Common myeloid progenitor, CD34-positive (primary cell): ENCODE measurements at places on chromosomes 2 and 18.

- no peak for DNase-seq
- no peaks in the 10 kb centered on the region for H3K36me3 ChIP-seq
- H3K4me3 ChIP-seq, result no peak overlapping the region
- H3K27ac ChIP-seq, result no peak overlapping the region
Observed at GRCh38 chr2:99545604-99546003, 55.8 kb upstream of the REV1 start.

DNA sequence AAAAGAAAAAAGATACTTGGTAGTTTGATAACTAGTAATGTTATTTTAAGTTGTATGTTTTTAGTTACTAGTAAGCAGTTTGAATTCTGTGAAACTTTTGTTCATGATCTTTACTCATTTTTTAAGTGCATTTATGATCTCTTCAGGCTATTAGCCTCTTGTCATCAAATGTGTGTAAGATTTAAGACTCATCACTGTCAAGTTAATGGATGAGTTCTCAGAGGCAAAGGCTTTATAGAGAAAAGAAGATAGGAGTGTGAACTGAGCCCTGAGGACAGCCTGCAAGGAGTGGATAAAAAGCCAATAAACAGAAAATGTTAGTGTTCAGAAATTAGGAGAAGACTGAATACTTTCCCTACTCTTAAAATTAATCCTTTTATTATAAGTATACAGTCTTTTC, 13.5 kb downstream of the NDUFV2 start:
- H3K36me3 ChIP-seq, result peaks cover 2% of the 10 kb centered on the region
- H3K27ac ChIP-seq, result peak overlapping the region; percentile 80
- no peak overlapping the region for H3K4me3 ChIP-seq
- H3K27me3 ChIP-seq, result no peaks in the 10 kb centered on the region
- DNase-seq, result no peak
- H3K4me1 ChIP-seq, result peaks cover 69% of the 10 kb centered on the region

DNA sequence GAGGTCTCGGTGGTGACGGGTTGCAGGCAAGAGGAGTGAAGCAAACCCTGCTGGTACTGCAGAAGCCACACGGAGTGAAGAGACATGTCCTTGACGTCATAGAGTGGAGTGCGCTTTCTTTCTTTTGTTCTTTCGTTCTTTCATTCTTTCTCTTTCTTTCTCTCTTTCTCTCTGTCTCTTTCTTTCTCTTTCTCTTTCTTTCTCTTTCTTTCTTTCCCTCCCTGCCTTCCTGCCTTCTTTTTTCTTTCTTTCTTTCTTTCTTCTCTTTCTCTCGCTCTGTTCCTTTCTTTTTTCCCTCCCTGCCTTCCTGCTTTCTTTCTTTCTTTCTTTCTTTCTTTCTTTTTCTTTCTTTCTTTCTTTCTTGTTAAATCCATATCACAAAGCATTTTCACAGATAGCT, 39.2 kb downstream of the LRRFIP1 start:
- H3K27me3 ChIP-seq, result peaks cover 2% of the 10 kb centered on the region
- no peak overlapping the region for H3K27ac ChIP-seq
- no peak overlapping the region for H3K4me3 ChIP-seq

GRCh38 chr2:128466776-128467175, 148.1 kb upstream of the HS6ST1 start:
- H3K4me1 ChIP-seq, result no peaks in the 10 kb centered on the region
- no peak for DNase-seq
- no peaks in the 10 kb centered on the region for H3K36me3 ChIP-seq
- H3K27ac ChIP-seq, result no peak overlapping the region
- no peaks in the 10 kb centered on the region for H3K27me3 ChIP-seq

DNA sequence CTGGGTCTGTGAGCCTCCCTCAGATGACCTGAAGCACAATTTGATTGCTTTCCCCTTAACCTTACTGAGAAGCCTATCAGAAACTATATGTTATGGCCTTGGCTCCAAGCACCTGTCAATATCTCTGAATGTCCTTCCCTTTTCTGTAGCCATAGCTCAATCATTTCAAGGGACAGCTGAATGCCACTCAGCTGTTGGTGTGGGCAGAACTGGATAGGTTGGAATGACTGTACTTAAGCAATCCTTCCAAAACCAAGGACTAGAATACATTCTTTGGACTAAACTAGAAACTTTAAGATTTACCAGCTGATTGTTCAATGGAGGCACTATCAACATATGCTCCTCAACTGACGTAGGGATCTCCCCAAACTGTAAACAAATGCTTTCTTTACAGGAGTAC, 159.4 kb downstream of the THADA start:
- H3K27me3 ChIP-seq, result no peaks in the 10 kb centered on the region
- H3K4me3 ChIP-seq, result no peak overlapping the region
- no peak overlapping the region for H3K27ac ChIP-seq
- peaks cover 5% of the 10 kb centered on the region for H3K4me1 ChIP-seq
- peaks cover 8% of the 10 kb centered on the region for H3K36me3 ChIP-seq

DNA sequence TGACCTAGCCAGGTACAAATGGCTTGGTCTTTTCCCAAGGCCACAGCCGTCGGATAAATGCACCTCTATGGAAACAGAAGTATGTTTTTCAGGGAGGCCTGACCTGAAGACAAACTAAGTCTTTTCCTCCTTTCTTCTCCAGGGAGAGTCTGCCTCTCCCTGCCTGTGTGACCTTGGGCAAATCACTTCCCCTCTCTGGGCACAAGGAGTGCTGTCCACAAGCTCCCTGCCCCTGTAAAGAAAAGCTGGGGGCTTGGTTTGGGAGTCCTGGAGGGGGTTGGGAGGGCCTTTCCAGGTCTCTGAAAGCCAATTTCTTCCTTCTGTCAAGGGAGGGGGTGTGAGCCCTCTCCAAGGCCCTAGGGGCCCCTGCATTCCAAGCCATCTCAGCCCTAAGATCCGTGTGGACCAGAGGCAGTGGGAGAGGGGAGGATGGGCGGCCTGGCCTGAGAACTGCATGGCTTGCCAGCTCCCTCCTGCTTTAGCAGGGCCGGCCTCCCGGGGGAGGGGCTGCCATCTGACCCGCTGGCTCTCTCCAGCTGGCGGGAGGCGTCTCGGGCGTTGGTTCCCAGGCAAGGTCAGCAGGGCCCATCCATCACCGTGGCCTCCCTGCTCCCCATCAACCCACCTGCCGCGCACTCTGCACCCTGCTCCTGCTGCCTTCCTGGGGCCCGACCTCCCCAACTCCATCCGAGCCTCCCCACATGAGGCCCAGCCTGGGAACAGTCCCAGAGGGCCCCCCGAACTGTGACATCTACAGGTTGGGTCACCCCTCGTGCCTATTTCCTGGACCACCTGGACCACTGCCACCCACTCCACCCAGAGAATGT, 61.4 kb downstream of the SMAD7 start:
- H3K4me3 ChIP-seq, result no peak overlapping the region
- DNase-seq, result no peak
- H3K27ac ChIP-seq, result no peak overlapping the region
- H3K4me1 ChIP-seq, result no peaks in the 10 kb centered on the region
- no peaks in the 10 kb centered on the region for H3K36me3 ChIP-seq
- H3K27me3 ChIP-seq, result no peaks in the 10 kb centered on the region

- H3K27ac ChIP-seq, result no peak overlapping the region
- H3K4me1 ChIP-seq, result no peaks in the 10 kb centered on the region
Observed at GRCh38 chr2:55150834-55151233, 81.3 kb downstream of the CLHC1 start.

GRCh38 chr18:49499046-49499637, 12.1 kb upstream of the C18orf32 start:
- H3K36me3 ChIP-seq, result no peaks in the 10 kb centered on the region
- DNase-seq, result no peak
- no peak overlapping the region for H3K4me3 ChIP-seq
- H3K27ac ChIP-seq, result no peak overlapping the region

DNA sequence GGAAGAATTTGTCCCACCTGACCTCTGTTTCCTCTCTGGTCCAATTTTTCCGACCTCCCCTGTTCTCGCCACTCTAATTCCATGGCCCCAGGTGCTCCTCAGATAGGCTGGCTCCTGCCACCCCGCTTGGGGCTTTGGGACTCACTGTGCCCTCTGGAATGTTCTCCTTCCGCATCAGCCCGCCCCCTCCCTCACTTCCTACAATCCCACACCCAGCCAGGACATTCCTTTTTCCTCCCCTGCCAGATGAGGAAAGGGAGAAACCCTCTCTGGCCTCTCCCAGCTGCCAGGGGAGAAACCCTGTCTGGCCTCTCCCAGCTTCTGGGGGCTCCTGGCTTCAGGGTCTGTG, 3.1 kb upstream of the OR6B2 start:
- H3K4me1 ChIP-seq, result no peaks in the 10 kb centered on the region
- no peak overlapping the region for H3K27ac ChIP-seq
- H3K27me3 ChIP-seq, result peaks cover 12% of the 10 kb centered on the region
- no peaks in the 10 kb centered on the region for H3K36me3 ChIP-seq
- no peak overlapping the region for H3K4me3 ChIP-seq

- H3K27ac ChIP-seq, result no peak overlapping the region
- H3K27me3 ChIP-seq, result no peaks in the 10 kb centered on the region
- no peak overlapping the region for H3K4me3 ChIP-seq
Observed at GRCh38 chr18:23225503-23225902, 90.2 kb downstream of the CABLES1 start.

DNA sequence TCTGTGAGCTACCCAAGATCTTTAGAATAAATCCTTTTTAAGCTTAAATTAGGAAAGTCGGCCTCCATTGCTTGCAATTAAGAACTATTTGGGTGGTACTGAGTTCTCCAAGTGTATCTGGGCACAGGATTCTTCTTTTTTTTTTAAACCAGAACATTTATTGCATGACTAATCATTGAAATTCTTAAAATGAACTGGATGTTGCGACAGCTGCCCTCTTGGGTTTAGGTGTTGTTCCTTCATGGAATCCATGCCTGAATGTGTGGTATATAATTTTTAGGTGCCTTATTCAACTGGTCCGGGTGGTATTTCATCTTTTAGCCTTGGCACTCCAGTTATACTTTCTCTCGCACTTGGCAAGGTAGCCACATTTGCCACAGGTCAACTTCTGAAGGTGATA, 14.5 kb upstream of the KCNK3 start:
- H3K36me3 ChIP-seq, result no peaks in the 10 kb centered on the region
- no peak overlapping the region for H3K27ac ChIP-seq
- no peak for DNase-seq

- H3K27me3 ChIP-seq, result no peaks in the 10 kb centered on the region
- H3K4me1 ChIP-seq, result no peaks in the 10 kb centered on the region
- no peak for DNase-seq
- H3K4me3 ChIP-seq, result no peak overlapping the region
- H3K27ac ChIP-seq, result no peak overlapping the region
Observed at GRCh38 chr18:36451454-36452251, 154.1 kb downstream of the FHOD3 start.

DNA sequence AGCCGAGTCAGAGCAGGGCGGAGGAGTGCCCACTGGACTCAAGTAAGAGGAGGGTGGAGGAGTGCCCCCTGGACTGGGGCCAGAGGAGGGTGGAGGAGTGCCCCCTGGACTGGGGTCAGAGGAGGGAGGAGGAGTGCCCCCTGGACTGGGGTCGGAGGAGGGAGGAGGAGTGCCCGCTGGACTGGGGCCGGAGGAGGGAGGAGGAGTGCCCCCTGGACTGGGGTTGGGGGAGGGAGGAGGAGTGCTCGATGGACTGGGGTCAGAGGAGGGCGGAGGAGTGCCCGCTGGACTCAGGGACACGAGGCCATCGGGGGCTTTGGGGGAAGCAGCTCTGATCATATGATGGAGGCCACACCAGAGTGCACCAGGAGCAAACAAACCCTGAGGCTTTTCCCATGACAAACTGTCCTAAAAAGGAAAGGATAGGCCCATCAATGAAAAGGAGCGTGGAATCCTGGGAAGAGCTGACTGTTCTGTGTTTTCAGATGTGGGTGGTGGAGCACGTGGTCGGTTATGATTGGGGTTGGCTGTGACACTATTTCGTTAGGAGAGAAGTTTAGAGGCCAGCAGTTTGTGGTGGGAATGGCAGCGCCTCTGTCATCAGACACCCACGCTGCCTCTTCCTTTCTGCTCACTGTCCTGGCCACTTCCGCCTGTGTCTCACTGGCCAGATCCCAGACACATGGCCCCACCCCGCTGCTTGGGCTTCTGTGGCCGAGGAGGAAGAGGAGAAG, 24.5 kb upstream of the HPCAL1 start:
- no peak overlapping the region for H3K27ac ChIP-seq
- H3K36me3 ChIP-seq, result no peaks in the 10 kb centered on the region
- no peaks in the 10 kb centered on the region for H3K27me3 ChIP-seq
- no peak overlapping the region for H3K4me3 ChIP-seq
- H3K4me1 ChIP-seq, result peaks cover 20% of the 10 kb centered on the region
- peak; percentile 29 for DNase-seq

DNA sequence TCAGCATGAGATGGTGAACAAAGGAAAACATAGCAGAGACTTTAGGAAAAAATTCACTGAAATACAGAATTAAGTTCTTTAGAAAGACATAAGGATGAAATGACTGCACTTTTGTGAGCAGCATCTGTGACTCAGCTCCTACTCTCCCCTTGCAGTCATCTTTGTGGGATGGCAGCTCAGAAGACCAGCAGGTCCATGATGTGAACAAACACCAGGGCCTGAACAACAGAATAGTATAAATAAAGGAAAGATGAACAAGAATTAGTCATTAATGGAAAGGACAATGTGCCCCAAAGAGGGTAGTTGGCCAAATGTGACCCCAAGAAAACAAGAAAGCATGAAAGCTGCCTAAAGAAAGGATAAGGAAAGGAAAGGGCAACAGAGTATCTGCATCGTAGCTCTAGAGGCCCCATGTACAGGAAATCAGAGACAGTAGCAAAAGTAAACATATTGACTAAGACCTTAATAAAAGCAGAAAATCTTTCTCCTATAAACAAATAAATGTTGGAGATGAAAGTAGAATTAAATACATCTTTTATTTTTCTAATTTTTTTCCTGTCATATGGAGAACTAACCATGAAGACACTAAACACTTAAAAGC, 318.0 kb downstream of the ZEB2 start:
- no peak for DNase-seq
- no peaks in the 10 kb centered on the region for H3K27me3 ChIP-seq
- H3K4me1 ChIP-seq, result no peaks in the 10 kb centered on the region
- H3K27ac ChIP-seq, result no peak overlapping the region
- peaks cover 2% of the 10 kb centered on the region for H3K36me3 ChIP-seq
- no peak overlapping the region for H3K4me3 ChIP-seq

- no peak overlapping the region for H3K27ac ChIP-seq
- DNase-seq, result no peak
- H3K4me1 ChIP-seq, result no peaks in the 10 kb centered on the region
- no peaks in the 10 kb centered on the region for H3K36me3 ChIP-seq
Observed at GRCh38 chr2:57576983-57577382, 469.6 kb upstream of the VRK2 start.

- no peaks in the 10 kb centered on the region for H3K27me3 ChIP-seq
- no peak overlapping the region for H3K4me3 ChIP-seq
- H3K27ac ChIP-seq, result no peak overlapping the region
Observed at GRCh38 chr2:27705851-27706622, 42.3 kb downstream of the SLC4A1AP start.

- no peaks in the 10 kb centered on the region for H3K4me1 ChIP-seq
- H3K27me3 ChIP-seq, result no peaks in the 10 kb centered on the region
- H3K27ac ChIP-seq, result no peak overlapping the region
- DNase-seq, result no peak
- H3K4me3 ChIP-seq, result no peak overlapping the region
Observed at GRCh38 chr18:66329716-66330115, 274.2 kb downstream of the CDH19 start.
